PC-9 (cell line): ENCODE measurements at places on chromosomes 4 and X. TPM values are rescaled to one million over a fixed set of nuclear protein-coding genes. Genes with fewer than 3 reads are reported as not detected.

- DNase-seq, result no peak
These were observed 87.6 kb upstream of the SLC4A4 start for GRCh38 chr4:71251261-71251660.

DNA sequence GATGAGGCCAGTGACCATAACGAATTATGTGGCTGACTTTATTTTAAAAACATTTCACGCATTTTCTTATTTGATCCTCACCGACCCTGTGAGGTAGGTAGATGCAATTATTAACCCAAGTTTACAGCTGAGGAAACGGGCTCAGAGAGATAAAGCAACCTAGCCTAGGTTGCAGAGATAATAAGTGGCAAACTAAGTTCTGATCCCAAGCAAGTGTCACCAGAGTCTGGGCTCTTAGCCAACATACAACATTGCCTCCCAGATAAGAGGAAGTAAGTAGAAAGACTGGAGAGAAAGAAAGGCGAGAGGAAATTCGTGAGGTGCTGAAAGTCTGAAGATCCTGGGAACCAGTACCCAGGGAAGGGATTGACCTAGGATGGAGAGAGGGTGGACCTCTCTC lies 77.4 kb upstream of the GPR50 start:
- DNase-seq, result no peak

DNA sequence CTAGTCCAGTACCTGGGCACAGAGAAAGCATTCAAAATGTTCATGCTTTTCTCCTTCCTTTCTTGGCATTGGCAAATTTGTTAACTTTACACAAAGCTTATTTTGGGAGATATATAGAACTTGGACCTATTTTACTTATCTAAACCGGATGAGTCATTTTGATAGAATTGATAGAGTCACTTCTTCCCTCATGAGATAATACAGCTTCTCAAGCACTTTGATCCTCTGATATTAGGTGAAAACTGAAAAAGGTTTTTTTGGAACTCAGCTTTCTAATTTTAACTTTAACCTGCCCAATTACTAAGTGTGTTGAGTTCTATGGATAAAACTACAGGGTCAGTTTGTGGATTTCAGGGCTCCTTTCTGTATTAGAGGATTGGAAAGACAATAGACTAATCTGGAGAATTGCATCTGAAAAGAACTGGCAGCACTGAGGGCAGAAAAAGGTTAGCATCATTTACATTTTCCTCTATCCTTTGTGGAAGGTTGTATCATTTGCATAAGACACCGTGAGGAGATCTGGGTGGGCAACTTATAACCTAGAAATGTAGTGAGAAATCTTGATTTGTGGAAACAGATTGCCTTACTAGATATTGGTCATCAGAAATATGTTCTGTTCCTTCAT lies 2.4 kb downstream of the WDR44 start:
- no peak for DNase-seq

- no peak for DNase-seq
These were observed 65.0 kb upstream of the SEC24B start for GRCh38 chr4:109368661-109369060.

GRCh38 chr4:128517739-128518510 lies 230.3 kb upstream of the PGRMC2 start:
- DNase-seq, result peak; percentile 51

DNA sequence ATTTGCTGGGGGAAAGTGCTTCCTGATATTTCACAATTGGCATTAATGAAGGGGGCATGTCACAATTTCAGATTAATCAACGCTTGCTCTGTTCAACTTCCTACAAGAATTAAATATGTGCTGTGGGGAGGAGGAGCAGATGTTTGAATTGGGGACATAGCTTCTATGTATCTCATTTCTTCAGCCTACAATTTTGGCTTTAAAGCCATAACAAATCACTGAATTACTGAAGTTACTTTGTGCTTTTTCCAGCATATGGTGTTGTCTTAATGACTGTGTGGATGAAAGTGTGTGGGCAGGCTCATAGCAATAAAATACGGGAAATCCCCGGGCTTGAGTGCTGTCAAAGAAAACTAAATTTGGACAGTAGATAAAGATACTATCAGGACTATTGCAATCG lies 813 bp downstream of the TLR7 start:
- no peak for DNase-seq

DNA sequence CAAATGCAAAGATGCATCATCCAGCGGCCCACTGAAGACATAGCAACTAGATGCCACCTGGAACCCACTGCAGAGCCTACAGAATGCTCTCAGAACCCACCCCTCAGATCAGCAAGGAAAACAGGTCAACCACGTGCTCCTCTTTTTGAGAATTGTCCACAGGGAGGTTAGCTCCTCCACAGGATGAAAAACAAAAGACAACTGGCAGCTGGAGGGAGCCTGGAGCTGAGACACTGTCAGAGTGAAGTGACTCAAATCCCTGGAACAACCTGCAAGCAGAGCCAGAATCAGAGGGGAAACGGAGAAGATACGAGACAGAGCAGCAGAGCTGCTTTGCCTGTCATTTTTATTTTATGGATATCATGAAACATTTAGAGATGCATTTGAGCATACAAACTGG lies 277.6 kb downstream of the GASK1B start:
- no peak for DNase-seq

- DNase-seq, result no peak
These were observed 77.7 kb upstream of the DCAF8L1 start for GRCh38 chrX:28058901-28059300.

DNA sequence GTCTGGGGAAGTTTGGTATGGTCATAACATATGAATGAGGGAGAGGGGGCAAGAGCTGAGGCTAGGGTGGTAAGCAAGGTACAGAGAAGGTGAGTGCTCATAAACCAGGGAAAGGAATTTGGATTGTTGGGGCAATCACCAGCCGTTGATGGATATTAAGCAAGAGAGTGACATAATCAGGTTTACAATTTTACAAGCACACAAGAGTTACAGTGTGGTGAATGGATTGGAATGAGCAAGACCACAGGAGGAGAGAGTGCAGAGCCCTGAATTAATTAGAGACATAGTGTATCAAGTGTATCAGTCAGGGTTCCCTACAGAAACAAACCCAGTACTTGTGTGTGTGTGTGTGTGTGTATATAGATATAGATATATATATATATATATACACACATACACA lies 18.7 kb upstream of the FMR1NB start:
- DNase-seq, result no peak

GRCh38 chr4:87005690-87006425 lies 71.0 kb downstream of the AFF1 start:
- no peak for DNase-seq

GRCh38 chrX:35665311-35665710 lies 132.8 kb upstream of the MAGEB16 start:
- no peak for DNase-seq

GRCh38 chr4:160570271-160570670 lies 1467.4 kb downstream of the RAPGEF2 start:
- DNase-seq, result no peak

DNA sequence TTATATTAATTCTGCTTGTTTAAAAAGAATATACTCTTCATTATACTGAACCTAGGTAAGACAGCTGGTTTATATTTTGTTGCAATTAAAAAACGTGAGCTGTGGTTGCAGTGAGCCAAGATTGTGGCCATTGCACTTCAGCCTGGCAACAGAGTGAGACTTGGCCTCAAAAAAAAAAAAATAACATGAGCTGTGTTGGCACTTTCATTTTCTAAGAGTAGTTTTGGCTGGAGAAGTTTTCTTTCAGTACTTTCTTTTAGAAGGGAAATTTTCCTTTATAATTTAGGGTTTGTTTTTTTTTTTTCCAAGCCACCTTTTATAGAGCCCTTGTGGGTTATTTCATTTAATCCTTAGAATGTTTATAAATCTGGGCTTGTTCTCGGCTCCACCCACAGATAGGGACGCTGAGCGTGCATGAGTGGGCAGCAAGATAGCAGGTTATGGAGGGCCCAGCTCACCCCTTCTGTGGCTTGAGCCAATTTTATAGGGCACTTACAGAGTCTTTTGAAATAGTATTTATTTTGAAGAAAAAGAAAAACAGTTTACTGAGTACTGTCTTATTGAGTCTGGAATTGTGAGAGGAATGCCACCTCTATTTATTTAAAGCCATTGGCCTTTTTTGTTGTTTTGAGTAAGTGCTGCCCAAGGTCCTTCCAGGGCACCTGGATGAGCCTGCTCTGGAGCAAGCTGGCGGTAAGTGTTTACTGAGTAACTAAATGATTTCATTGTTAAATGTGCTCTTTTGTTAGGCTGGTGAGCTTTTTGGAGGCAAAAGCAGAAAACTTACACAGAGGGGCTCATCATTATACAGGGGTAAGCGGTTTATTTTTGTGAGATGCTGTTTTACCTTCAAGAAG lies 60.9 kb downstream of the HTT start:
- no peak for DNase-seq

GRCh38 chr4:138655286-138655685 lies 360.3 kb upstream of the NOCT start:
- DNase-seq, result no peak

DNA sequence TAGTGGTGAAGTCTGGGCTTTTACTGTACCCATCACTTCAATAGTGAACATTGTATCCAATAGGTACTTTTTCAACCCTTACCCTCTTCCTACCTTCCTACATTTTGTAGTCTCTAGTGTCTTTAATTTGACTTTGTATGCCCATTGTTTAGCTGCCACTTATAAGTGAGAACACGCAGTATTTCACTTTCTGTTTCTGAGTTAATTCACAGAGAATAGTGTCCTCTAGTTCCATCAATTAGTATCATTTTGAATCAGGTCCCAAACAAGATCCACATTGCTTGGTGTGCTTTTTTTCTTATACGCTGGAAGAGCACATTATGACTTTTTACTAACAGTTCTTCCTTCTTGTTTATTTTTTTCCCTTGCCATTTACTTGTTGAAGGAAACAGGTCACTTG lies 176.0 kb upstream of the WDFY3 start:
- no peak for DNase-seq

DNA sequence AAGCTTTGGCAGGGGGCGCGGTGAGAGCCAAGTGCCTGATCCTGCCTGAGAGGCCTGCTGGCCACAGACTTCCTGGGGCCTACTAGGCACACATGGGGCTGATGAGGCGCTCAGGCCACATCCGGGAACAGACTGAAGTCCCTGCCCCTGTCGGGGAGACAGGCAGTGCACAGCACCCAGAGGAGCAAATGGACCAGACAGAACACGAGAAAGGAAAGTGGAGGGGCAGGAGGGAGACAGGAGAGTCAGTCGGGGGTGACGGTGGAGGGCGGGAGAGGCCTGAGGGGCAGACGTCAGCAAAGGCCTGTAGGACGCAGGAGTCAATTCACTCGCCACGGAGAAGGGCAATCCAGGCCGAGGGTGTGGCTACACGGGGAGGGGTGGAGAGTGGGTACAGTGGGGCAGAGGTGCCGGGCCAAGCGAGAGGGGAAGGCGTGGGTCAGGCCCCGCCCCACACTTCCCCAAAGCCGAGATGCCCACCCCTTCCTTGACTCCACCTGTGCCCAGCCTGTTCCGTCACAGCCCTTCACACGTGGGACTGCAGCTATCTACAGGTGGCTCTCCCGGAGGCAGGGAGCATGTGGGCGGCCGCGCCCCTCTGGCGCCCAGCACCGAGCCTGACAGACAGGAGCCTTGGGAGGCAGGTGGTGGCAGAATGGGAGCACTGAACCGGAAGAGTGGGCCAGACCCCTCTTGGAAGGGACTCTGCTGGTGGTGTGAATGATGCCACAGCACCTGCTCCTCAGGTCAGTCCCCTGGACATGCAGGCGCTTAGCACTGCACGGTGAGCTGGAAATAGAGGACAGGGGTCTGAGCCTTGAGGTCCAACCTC lies 20.5 kb downstream of the NOP14 start:
- no peak for DNase-seq

DNA sequence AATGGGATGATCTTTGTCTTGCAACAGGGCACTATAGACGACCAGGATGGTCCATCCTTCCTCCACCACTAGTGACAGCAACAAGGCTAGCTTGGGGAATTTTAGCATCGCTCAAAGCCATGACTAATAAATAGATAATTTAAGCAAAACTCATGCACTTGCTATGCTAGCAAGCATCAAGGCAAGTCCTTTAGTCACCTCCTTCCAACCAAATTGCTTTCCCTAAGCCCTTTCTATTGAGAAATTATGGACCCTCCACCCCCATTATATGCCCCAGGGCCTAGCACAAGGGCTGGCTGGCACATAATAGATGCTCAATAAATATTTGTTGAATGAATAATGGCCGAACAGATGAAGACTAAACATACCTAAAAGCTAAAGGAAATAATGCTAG lies 28.6 kb downstream of the SLC16A2 start:
- DNase-seq, result peak; percentile 87

DNA sequence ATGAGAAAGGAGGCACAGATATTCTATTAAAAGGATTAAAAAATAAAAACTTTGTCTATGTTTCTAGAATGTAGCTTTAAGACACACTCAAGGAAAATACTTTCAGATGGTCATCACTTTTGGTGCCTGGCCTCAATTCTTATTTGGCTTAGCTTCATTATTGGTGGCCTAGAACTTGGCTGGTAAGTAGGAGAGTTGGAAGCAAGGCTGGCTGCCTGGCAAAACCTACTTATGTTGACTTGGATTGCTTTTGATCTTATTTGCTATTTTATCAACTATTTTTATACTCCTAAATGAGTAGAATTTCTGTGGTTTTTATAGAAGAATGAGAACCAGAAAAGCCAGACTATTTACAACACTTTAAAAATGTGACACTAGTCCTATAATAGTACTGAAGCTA lies 35.3 kb upstream of the JADE3 start:
- DNase-seq, result no peak

TRIM61 gene
- total RNA-seq, result 0.61 and 0.70 TPM in 2 replicates

FGFBP1 gene
- total RNA-seq, result 11.1 and 30.8 TPM in 2 replicates

NKRF gene
- 25.7 TPM in 2 replicates for total RNA-seq

SHROOM2 gene
- total RNA-seq, result 0.05 and 0.17 TPM in 2 replicates

AMMECR1 gene
- 24.4 and 35.4 TPM in 2 replicates for total RNA-seq

SMIM43 gene
- total RNA-seq, result not detected in 2 replicates

EDNRA gene
- not detected in 2 replicates for total RNA-seq

CENPI gene
- 18.0 and 26.1 TPM in 2 replicates for total RNA-seq

AVPR2 gene
- 3.2 and 3.8 TPM in 2 replicates for total RNA-seq

PDZD4 gene
- total RNA-seq, result 0.17 and 0.25 TPM in 2 replicates

NLGN3 gene
- total RNA-seq, result 0.63 and 0.65 TPM in 2 replicates

HTN3 gene
- total RNA-seq, result not detected in 2 replicates

SYP gene
- 0.44 and 0.63 TPM in 2 replicates for total RNA-seq

RENBP gene
- total RNA-seq, result 6.8 and 6.9 TPM in 2 replicates
